ENCODE measurements at places on chromosomes 13 and 19. TPM values are rescaled to one million over a fixed set of nuclear protein-coding genes. Genes with fewer than 3 reads are reported as not detected.

SULT2B1 gene
- 1.7 TPM for total RNA-seq

KIR3DL1 gene
- not detected for total RNA-seq

ZNF610 gene
- total RNA-seq, result 6.4 TPM

ZNF772 gene
- total RNA-seq, result 11.4 TPM

- H3K4me1 ChIP-seq, result no peaks in the 10 kb centered on the region
- H3K36me3 ChIP-seq, result no peaks in the 10 kb centered on the region
- DNase-seq, result peak; percentile 69
- H3K27me3 ChIP-seq, result no peaks in the 10 kb centered on the region
Observed at GRCh38 chr13:112616586-112617362, 28.8 kb upstream of the TUBGCP3 start.

DNA sequence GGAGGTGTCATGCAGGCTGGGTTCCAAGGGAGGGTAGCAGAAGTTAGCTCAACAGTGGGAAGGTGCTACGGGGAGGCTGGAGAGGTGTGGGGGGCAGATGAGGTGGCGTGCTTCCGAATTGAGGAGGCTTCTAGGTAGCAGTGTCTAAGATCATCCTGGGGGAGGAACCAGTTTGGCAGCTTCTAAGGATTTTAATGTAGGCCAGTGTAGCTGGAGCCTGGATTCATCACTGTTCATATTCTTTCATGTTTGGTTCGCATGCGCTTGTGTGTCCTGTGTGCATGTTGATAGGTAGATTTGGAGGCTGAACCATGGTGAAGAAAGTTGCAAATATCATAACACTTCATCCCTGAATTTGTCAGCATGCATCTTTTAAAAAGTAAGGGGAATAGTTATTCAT lies 86.7 kb downstream of the GPR12 start:
- no peak overlapping the region for H3K4me3 ChIP-seq
- H3K36me3 ChIP-seq, result peaks cover 6% of the 10 kb centered on the region

- peak overlapping the region; percentile 54 for H3K4me3 ChIP-seq
- H3K36me3 ChIP-seq, result no peaks in the 10 kb centered on the region
- H3K4me1 ChIP-seq, result no peaks in the 10 kb centered on the region
- no peak overlapping the region for H3K27ac ChIP-seq
- DNase-seq, result peak; percentile 61
- H3K27me3 ChIP-seq, result peaks cover 57% of the 10 kb centered on the region
Observed at GRCh38 chr13:112106478-112107141, 39.7 kb downstream of the SOX1 start.

GRCh38 chr13:31965361-31966066 lies 66.1 kb upstream of the FRY start:
- no peaks in the 10 kb centered on the region for H3K4me1 ChIP-seq
- no peak for DNase-seq
- H3K36me3 ChIP-seq, result no peaks in the 10 kb centered on the region
- no peaks in the 10 kb centered on the region for H3K27me3 ChIP-seq
- H3K27ac ChIP-seq, result no peak overlapping the region

DNA sequence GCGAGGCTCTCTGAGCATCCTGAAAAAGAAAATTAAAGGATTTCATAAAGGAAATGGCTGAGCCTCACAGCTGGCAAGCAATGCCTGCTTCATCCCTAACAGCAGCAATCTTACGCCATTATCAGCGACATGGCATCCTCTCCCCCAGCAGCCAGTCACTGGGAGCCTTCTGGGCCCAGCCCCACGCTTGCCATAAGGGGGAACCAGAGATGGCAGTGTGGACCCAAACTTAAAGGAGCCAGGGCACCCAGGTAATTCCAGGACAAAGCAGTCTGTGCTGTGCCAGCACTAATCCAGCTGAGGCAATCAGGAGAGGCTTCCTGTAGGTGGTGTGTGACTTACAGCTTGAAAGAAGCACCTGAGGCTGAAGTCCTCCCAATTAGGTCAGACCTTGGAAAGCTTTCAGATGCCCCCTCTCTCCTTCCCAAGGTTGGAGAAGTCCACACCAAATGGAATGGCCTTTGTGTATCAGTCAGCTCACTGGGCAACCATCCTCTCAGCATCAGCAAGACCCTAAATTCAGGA lies 10.3 kb downstream of the VSTM2B start:
- no peaks in the 10 kb centered on the region for H3K36me3 ChIP-seq
- H3K4me3 ChIP-seq, result no peak overlapping the region
- DNase-seq, result peak; percentile 34
- H3K27ac ChIP-seq, result no peak overlapping the region

DNA sequence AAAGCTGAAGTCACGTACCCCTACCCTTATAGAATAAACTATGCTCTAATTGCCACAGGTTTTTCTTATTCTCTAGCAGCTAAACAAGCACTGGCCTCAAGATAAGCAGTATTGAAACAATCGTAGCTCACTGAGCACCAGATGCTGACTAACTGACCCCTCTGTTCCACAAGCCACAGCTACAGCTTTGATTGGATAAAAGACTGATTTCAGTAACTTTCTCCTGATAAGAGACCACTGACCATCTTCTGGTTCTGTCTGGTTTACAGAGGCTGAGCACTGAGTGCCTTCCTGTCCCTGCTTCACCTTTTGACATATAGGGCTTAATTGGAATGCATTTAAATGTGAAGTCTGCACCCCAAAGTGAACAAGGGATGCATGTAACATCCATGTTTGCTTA lies 8.4 kb upstream of the RAP2A start:
- H3K36me3 ChIP-seq, result no peaks in the 10 kb centered on the region
- no peak overlapping the region for H3K27ac ChIP-seq
- no peak overlapping the region for H3K4me3 ChIP-seq
- DNase-seq, result no peak
- H3K27me3 ChIP-seq, result no peaks in the 10 kb centered on the region
- peaks cover 3% of the 10 kb centered on the region for H3K4me1 ChIP-seq

GRCh38 chr13:44812818-44813217 lies 176.5 kb downstream of the NUFIP1 start:
- no peak overlapping the region for H3K27ac ChIP-seq
- H3K27me3 ChIP-seq, result no peaks in the 10 kb centered on the region
- H3K36me3 ChIP-seq, result no peaks in the 10 kb centered on the region
- no peak overlapping the region for H3K4me3 ChIP-seq
- H3K4me1 ChIP-seq, result peaks cover 16% of the 10 kb centered on the region

- no peaks in the 10 kb centered on the region for H3K4me1 ChIP-seq
- no peak overlapping the region for H3K4me3 ChIP-seq
- DNase-seq, result no peak
- peaks cover 11% of the 10 kb centered on the region for H3K36me3 ChIP-seq
- no peak overlapping the region for H3K27ac ChIP-seq
- H3K27me3 ChIP-seq, result no peaks in the 10 kb centered on the region
Observed at GRCh38 chr19:14761607-14762006, 16.8 kb downstream of the ADGRE2 start.

DNA sequence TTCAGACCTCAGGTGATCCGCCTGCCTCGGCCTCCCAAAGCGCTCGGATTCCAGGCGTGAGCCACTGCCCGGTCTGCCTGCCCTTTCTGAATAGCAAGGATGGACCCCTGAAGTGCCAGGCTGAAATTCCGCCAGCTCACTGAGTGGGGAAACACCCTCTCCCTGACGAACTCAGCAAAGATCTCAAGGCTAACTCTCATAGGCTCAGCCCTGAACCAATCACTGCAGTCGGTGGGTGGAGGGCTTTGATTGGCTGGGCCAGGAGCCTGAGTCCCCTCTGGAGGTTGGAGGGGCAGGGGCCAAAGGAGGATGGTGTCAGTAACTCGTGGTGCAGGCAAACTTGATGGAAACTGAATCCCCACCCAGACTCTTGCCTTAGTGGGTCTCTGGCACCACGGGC lies 11.2 kb upstream of the COMP start:
- no peaks in the 10 kb centered on the region for H3K36me3 ChIP-seq
- peaks cover 13% of the 10 kb centered on the region for H3K27me3 ChIP-seq
- DNase-seq, result peak; percentile 89
- no peak overlapping the region for H3K27ac ChIP-seq

DNA sequence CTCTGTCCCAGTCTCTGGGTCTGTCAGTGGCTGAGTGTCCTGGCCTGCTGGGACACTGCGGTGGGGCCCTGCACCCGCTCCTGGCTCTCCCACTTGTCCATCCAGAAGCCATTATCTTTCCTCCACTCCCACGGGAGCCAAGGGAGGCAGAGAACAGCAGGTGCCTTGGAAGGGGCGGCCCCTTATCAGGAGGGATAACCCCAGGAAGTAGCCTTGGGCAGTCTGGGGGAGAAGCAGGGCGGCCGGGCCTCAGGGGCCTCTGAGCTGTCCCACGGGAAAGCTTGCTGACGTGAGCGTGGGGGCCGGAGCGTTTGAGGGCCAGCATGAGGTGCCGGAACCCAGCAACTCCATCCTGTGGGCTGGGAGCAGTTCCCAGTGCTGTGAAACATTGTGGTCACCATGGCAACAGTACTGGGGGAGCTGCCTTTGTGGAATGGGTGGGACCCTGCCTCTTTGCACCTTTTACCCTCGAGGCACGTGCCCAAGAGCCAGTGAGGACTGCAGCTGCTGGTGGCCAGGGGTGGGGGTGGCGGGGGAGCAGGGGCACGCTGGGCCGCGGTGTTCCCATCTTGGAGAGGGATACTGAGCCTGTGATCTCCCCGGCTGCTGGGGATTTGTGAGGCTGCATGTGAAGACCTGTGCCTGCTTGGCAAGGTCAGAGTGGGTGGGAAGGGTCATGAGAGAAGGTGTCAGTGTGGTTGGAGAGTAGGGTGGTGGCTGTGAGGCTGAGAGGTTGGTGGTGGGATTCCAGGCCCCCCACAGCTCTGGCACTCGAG lies 20.9 kb downstream of the KLHL26 start:
- no peaks in the 10 kb centered on the region for H3K4me1 ChIP-seq
- peaks cover 4% of the 10 kb centered on the region for H3K36me3 ChIP-seq
- H3K27ac ChIP-seq, result no peak overlapping the region
- DNase-seq, result peak; percentile 52
- no peak overlapping the region for H3K4me3 ChIP-seq

DNA sequence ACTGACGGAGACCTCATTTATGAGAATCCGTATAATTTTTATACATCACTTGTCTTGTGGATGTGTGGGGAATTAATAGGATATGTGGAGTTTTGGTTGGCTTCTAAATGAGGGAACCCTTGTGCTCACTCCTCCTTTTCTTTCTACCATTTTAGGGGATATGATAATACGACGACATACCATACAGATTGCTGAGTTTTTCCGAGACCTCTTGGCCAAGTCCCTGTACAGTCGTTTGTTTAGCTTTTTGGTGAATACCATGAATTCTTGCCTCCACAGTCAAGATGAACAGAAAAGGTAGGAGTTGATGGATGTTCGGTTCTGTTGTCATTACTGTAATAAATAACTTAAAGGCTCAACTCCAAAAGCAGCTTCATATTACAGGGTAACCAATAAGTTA lies 335.2 kb downstream of the MYO16 start:
- H3K4me3 ChIP-seq, result no peak overlapping the region
- no peaks in the 10 kb centered on the region for H3K27me3 ChIP-seq
- H3K27ac ChIP-seq, result no peak overlapping the region
- DNase-seq, result no peak
- H3K4me1 ChIP-seq, result no peaks in the 10 kb centered on the region
- H3K36me3 ChIP-seq, result no peaks in the 10 kb centered on the region

GRCh38 chr19:6413291-6413690 lies 11.3 kb downstream of the KHSRP start:
- DNase-seq, result no peak
- no peaks in the 10 kb centered on the region for H3K27me3 ChIP-seq
- H3K27ac ChIP-seq, result no peak overlapping the region

DNA sequence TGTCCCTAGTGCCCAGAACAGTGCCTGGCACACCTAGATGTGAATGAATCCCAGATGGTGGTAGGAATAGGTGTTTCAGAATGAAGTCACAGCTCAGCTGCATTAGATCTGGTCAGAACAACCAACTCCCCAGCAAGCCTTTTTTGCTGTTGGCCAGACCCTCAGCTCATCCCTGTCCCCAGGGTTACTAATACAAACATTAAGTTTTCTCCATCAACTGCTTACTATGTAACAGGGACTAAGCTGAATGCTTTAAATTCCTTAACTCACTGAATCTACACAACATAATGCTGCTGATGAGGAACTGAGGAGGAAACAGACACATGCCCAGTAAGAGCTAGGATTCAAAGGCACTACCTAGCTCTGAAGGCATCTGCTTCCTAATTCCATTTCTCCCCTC lies 18.8 kb downstream of the SMG9 start:
- H3K27me3 ChIP-seq, result no peaks in the 10 kb centered on the region
- no peak for DNase-seq
- no peak overlapping the region for H3K27ac ChIP-seq
- peaks cover 40% of the 10 kb centered on the region for H3K36me3 ChIP-seq

- H3K4me1 ChIP-seq, result peaks cover 2% of the 10 kb centered on the region
- no peak for DNase-seq
- H3K4me3 ChIP-seq, result no peak overlapping the region
- no peak overlapping the region for H3K27ac ChIP-seq
- H3K36me3 ChIP-seq, result no peaks in the 10 kb centered on the region
Observed at GRCh38 chr13:48231080-48231479, 1.9 kb upstream of the ITM2B start.
